ENCODE measurements at places on chromosomes 13 and 19.

GRCh38 chr19:30338878-30339623 lies 33.1 kb upstream of the ZNF536 start:
- no peak for DNase-seq

GRCh38 chr13:72004784-72005374 lies 137.9 kb upstream of the DACH1 start:
- DNase-seq, result no peak

- peak; percentile 66 for DNase-seq
Measured at GRCh38 chr19:55355213-55355821, 798 bp upstream of the COX6B2 start.

GRCh38 chr13:79440958-79441528 lies 35.0 kb upstream of the RBM26 start:
- DNase-seq, result no peak

GRCh38 chr19:1170938-1171754 lies 2.9 kb downstream of the SBNO2 start:
- DNase-seq, result no peak

GRCh38 chr19:16232568-16232967 lies 34.9 kb downstream of the AP1M1 start:
- no peak for DNase-seq

- DNase-seq, result no peak
Measured at GRCh38 chr19:49691243-49692146, 579 bp downstream of the CPT1C start.

DNA sequence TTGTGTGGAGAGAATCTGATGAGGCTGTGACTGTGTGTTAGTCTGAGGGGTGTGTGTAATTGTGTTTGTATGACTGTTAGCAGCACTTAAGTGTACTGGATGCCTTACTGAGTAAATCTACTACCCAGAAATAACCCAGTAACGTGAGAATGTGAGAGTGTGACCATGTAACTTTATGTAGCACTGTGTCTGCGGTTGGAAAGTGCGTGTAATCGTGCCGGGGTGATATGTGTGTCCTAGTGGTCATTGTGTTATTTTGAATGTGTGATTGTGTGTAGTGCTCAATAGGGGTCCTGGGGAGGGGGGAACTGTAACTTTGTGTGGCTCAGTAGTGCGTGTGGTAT lies 550 bp downstream of the ZNF383 start:
- no peak for DNase-seq

- DNase-seq, result no peak
Measured at GRCh38 chr13:105220063-105220462, 1315.4 kb downstream of the EFNB2 start.

DNA sequence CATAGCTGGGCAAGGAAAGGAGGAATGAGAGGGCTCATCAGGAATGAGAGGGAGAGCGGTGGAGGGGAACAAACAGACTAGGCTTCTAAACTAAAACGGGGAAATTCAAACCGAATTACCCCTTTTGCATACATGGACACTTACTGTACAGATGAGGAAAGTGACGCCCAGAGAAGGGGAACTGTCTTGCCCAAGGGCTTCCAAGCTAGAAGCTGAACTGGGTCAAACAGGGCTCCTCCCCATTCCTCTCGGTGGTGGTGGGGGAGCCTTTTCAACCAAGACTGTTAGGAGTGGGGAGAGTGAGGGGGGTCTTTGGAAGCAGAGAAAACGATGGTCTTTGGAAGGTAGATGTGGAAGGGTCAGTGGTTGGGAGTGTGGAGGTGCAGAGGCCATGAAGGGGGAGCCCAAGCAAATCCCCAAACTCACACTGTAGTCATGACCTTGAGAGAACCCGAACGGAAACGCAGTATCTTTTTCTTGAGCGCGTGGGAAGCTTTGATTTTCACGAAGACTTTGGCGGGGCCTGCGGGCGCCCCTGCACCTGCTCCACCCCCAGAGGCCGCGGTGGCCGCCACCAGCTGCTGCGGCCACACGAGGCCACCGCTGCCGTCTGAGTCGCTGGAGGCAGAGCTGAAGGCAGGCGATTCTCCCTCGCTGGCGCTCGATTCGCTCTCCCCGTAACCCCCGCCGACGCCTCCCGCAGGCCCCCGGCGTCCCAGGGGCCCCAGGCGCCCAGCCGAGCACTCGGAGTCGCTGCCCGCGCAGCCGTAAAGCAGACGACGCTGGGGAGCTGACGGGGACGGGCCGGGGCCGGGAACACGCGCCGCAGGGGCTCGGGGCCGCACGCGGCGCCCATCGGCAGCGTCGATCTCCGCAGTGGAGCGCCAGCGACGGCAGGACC lies 12.3 kb upstream of the GNG8 start:
- no peak for DNase-seq

DNA sequence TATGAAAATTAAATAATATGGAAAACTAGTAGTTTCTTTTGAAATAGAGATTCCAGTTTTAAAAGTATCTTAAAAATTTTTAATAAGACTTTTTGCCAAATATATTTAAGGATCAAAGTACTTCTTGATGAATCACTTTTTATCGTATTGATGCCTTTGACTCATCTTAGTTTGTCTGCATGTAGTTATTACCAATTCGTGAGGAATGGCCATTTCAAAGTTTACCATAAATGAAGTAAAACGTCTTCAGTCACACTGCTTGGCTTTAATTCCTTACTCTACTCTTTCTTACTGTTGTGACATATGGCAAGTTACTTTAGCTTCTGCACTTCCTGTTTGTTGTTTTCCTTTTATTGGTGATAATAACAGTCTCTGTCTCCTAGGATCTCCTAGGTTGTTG lies 38.3 kb downstream of the NDFIP2 start:
- no peak for DNase-seq

DNA sequence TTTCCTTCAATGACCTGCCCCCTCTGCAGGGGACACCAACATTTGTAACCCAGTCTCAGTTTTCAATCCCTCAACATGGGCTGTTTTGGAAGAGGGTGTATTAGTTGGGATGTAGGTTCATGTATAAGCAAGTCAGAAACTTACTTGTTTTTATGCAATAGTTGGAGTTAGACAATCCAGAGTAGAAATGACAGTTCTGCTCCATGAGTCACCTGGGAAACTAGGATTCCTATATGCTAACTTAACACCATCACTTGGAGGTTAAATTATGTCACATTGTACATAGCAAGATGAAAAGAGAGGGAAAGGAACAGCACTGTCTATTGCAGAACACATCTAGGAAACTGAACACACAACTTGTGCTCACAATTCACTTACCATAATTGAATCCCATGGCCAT lies 436.4 kb downstream of the RFC3 start:
- peak; percentile 2 for DNase-seq

DNA sequence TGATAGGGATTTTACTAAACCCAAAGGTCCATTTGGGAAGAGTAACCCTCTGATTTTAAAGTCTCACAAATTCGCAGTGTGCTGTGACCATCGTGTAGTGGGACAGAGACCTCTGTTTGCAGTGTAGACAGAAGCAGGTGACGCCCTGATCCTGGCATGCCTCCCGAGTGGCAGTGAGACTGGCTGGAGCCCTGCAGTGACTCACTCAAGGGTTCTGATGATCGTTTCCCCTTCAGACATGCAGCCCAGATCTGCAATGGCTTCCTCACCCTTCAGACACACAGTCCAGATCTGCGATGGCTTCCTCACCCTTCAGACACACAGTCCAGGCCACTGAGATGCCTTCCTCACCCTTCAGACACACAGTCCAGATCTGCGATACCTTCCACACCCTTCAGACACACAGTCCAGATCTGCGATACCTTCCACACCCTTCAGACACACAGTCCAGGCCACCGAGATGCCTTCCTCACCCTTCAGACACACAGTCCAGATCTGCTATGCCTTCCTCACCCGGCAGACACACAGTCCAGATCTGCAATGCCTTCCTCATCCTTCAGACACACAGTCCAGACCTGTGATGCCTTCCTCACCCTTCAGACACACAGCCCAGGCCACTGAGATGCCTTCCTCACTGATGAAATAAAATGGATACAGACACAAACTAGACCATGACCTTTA lies 125.2 kb downstream of the ATP11A start:
- peak; percentile 17 for DNase-seq

GRCh38 chr19:46621191-46622117 lies 3.4 kb downstream of the PTGIR start:
- no peak for DNase-seq

DNA sequence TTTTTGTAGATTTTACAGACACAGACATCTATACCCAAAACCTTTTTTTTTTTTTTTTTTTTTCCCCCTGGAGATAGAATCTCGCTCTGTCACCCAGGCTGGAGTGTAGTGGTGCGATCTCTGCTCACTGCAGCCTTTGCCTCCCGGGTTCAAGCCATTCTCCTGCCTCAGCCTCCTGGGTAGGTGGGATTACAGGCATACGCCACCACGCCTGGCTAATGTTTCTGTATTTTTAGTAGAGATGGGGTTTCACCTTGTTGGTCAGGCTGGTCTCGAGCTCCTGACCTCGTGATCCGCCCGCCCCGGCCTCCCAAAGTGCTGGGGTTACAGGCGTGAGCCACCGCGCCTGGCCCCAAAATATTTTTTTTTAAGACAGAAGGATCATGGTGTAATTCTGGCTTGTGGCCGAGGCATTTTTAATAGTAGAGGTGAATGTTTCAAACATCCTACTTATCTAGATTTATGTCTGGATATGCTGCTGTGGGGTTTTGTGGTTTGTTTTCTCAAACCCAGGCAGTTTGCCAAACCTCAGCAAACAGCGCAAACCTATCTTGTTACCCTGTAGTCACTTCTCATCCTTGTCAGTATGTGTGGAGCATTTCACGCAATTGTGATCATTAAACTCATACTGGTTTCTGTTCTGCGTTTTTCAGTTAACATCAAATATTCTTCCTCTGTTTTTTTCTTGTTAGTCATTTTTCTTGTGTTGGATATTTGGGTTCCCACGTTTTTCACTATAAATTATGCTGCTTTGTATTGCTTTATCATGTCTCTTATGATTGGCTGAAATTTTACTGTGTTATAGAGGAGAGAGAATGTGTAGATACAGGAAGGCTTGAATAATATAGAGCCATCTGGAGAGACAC lies 36.2 kb upstream of the GARRE1 start:
- DNase-seq, result peak; percentile 94

- peak; percentile 42 for DNase-seq
Measured at GRCh38 chr19:35000647-35001501, 751 bp downstream of the GRAMD1A start.

DNA sequence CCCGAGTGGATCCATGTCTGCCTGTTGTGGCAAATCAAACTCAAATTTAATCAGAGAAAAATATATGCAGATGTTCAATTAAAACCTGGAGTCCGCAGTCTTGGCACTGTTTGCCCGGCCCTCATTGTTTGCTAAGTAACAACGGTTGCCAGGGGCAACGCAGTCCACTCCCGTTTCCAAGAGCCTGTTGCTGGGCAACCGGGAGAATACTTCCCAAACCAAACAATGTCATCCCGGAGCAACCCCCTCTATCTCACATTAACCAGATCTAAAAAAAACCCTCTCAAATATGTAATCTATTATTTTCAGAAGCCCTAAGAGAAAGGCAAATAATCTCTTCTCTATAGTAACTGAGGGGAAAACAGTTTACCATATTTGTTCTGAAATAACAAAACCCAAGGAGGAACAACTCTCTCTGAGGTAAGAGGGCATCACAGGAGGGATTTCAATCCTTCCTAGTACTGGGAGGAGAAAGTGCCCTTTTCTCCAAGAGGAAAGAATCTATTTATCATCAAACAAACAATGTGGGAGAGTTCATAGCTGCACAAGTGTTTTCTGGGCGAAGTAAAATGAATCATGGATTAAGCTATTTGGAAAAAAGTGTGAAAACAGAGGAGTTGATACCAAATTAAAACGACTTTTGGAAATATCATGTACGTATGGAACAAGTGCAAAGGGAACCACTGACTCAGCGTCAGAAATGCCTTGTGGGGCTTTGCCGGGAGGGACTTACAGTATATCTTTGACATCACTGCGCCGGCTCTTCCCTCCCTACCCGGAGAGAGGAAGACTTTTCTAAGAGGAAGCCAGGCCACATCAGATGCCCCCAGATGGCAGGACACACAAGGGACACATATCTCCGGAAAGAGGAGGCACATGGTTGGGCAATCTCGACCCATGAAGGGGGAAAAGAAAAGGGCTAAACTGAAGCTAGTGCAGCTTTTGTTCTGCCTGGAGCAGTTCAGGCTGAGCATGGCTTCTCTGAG lies 43.3 kb downstream of the RFX2 start:
- peak; percentile 62 for DNase-seq

DNA sequence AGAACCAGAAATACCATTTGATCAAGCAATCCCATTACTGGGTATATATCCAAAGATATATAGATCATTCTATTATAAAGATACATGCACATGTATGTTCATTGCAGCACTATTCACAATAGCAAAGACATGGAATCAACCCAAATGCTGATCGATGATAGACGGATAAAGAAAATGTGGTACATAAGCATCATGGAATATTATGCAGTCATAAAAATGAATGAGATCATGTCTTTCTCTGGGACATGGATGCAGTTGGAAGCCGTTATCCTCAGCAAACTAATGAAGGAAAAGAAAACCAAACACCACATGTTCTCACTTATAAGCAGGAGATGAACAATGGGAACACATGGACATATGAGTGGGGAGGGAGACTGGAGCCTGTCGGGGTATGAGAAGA lies 1540.9 kb upstream of the MIR17HG start:
- no peak for DNase-seq

Measured in MCF 10A (cell line).